Suprapubic skin (tissue), 4 donors: ENCODE measurements at places on chromosomes 7 and 10. TPM values are rescaled to one million over a fixed set of nuclear protein-coding genes. Genes with fewer than 3 reads are reported as not detected.
A peak's percentile ranks its signal among the peaks of the same experiment; 100 is the strongest.

DNA sequence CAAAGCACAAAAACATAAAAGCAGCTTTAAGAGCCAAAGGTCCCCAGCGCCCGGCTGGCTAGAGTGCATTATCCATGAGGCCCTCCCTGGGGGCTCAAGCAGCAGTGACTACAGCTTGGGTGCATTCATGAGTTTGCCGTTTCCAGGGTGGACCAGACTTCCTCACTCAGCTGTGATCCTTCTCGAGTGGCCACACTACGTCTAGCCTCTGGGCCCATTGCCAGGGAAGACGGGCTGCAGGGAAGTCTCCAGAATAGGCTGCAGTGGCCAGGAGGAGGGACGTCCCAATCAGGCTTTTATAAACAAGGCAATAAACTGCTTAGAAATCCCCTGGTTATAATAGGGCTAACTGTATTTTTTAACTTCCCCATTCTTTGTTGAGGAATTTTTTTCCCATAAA, 89.4 kb upstream of the C1QL3 start:
- no peak for DNase-seq

GRCh38 chr7:1946773-1947450, 276.8 kb downstream of the ELFN1 start:
- DNase-seq: no peak

VGF gene
- total RNA-seq: 0.99 TPM

GRCh38 chr10:33174674-33175434, 159.6 kb downstream of the NRP1 start:
- DNase-seq: no peak

DNA sequence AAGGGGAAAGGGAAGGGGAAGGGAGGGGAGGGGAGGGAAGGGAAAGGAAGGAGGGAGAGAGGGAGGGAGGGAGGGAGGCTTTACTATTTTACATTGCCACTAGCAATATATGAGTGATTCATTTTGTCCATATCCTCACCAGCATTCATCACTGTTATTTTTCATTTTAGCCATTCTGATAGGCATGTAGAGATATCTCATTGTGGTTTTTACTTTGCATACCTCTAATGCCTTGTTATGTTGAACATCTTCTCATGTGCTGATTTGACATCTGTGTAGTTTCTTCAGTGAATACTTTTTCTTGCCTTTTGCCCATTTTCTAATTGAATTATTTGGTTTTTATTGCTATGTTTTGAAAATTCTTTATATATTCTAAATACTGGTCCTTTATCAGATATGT, 52.7 kb downstream of the GCC1 start:
- no peak for DNase-seq

PDE6C gene
- total RNA-seq: not detected

DNA sequence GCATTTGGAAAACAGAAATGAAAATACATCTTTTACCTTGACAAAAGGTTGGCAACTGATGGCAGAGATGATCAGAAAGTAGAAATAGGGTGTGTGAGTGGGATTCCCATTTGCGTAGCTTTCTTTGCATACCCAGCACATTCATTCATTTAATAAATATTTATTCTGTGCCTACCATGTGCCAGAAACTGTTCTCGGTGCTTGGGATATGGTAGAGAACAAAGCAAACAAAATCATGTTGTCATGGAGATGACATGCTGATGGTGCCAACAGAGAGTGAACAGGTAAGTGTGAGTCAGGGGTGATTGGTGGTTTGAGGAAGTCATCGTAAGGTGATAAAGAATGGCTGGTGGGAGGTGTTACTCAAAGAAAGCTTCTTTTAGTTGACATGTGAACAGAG, 45.4 kb downstream of the CACNB2 start:
- DNase-seq: no peak

GRCh38 chr10:69317175-69317604, 38.9 kb downstream of the HK1 start:
- no peak for DNase-seq

CADPS2 gene
- 9.8 TPM for total RNA-seq

CPA4 gene
- 116 TPM for total RNA-seq

- DNase-seq: no peak
These were observed 72.0 kb downstream of the DGKI start for GRCh38 chr7:137774793-137775201.

DNA sequence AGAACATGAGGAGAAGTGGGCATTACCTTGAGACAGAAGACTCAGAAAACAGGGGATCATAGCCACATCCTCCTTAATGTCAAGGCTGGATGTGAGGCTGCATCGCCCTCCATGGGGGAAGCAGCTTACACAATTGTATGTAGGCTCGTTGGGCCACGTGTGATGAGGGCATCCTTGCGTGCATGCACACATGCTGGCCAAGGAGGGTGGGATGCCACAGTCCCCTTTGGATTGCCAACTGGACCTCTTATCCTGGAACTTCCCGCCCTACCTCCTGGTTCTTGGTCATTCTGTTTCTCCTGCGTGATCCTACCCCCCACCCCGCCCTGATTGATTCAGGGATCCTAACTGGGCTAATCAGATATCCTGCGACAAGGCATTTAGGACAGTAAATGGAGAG, 102.0 kb downstream of the PRKAG2 start:
- peak; percentile 47 for DNase-seq

DNA sequence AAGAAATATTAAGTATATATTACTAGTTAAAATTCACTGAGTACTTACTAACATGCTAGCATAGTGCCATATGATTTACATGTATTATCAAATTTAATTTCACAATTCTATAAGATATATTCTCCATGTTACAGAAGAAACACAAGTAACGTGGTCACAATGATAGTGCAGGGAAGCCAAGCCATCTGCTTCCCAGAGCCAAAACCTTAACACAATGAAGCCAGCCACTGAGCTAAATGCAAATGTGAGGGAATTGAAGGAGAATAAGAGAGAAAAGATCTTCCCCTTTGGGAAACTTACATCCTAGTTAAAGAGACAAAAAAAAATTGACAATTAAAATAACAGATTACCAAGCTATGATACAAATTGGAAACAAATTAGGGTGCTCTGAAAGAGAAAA, 63.6 kb downstream of the ELAPOR2 start:
- no peak for DNase-seq

DPYSL4 gene
- 0.91 TPM for total RNA-seq

DNA sequence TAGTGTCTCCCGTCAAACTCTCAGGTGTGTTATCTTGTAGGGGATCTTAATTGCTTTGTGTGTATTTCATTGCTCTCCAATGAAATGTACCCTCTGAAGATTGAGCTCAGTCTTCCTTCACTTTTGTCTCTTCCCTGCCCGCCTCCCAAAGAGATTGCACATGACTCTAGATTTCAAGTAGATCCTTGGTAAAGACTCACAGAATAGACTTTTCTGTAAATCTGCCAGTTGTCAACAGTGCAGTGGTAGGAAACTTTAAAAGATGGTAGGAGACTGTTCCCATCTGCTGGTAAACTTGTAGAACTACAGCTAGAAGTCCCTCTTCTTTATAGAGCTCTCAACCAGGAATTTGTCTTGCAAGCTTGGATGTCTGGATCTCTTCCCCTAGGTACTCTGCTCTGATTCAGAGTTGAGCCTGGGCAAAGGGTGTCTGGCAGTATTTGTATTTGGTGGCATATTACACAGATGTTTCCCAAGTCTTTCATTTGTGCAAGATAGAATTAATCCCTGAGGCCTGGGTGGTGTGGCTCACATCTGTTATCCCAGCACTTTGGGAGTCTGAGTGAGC, 9.6 kb downstream of the CCL26 start:
- DNase-seq: no peak

DNA sequence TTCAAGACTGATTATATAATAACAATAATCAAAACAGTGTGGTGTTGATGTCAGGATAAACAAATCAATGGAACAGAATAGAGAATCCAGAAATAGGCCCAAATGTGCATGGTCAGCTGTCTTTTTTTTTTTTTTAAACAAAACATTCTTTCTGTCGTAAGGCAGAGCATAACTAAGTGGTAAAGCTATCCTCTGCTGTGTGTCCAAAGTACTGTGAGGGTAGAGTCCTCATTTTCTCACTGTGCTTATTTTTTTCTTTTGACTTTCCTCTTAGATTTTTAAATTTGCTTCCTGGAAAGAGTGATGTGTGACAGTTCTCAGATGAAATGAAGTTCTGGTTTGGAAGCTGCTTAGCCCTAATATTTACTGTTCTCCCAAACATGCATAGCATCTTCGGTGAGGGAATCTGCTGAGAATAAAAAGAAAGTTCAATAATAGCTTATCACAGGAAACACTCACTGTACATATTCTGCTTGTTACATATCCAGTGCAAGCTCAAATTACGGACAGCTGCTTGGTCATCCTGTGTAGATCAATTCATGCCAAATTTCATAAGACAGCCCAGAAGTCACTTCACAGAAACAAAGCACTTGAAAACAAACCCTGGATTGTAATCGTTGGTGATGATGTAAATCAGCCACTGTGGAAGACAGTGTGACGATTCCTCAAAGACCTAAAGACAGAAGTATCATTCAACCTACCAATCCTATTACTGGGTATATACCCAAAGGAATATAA, 423.9 kb downstream of the NEBL start:
- DNase-seq: no peak

VWC2 gene
- 0.18 TPM for total RNA-seq

DNA sequence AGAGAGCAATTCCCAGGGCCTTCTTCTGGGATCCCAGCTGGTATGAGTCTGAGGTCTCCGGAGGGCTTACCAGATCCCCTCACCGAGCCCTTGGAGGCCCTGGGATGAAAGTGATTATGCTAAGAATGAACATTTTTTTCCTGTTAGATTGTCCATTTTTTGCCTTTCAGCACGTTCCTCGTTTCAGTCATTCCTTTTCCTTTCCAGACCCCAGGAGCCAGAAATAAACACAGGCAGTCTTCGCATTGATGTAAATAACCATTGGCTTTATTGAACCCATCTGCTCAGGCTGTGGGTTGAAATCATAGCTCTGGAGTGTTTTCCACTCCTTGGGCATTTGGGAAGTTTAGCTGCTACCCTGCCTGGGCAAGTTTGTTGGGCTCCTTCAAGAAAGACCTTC, 320.9 kb upstream of the AUTS2 start:
- no peak for DNase-seq

DNA sequence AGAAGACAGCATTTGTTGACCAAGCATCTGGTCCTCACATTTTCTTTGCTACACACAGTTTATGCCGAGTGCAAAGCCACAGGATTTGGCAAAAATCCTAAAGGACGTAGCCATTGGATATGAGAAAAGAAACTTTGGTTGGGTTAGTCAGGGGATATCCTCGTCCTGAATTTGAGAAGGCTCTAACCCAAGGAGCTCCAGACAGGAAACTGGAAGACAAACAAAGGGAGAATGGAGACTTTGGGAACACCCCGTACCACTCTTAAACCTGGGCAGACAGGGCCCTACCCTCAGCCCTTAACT, 146.6 kb upstream of the FRMD4A start:
- DNase-seq: no peak

DNA sequence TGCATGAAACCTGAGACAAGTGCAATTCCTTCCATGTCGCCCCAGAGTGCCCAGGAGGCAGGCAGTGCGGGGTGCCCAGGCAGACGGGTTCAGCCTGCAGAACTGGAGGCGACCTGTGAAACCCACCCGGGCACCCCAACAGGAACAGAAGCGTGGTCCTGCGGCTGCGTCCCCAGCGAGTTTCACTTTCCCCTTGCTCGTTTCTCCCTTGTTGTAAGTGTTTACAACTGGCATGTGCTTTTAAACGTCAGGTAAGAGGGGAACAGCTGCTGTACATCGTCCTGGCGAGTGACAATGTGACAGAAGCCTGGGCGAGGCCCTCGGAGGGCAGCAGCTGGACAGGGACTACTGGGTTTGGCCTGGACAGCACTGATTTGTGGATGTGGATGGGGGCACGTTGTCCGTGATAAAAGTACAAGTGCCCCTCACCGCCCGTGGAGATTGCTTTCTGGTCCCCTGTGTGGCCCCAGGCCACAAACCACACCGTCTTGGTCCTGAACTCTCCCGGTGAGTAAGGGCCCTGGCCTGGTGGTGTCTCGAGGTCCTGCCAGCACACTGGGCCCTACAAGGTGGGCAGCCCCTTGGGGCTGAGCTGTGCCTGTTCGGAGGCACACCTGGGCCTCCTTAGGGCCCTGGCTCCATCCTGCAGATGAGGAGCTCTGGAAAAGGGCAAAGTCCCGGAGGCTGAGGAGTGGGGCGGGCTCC, 4.0 kb downstream of the VENTX start:
- no peak for DNase-seq
